ENCODE measurements at places on chromosomes 3 and 15.

DNA sequence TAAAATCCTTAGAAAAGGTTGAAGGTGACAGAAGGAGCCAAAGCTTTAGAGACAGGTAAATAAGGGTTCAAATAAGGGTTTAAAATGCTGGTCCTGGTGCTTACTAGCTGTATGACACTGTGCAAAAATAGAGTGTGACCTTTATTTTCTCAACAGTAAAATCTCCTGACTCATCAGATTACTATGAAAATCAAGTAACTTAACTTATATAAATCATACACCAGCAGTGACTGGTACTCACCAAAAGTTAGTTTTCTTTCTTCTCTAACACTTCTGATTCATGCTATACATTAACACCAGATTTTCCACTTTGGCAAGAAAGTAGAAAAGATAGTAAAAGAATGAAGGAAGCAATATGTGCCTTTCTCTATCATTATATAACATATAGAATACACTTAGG, 205.9 kb upstream of the GBE1 start:
- no peak for DNase-seq

DNA sequence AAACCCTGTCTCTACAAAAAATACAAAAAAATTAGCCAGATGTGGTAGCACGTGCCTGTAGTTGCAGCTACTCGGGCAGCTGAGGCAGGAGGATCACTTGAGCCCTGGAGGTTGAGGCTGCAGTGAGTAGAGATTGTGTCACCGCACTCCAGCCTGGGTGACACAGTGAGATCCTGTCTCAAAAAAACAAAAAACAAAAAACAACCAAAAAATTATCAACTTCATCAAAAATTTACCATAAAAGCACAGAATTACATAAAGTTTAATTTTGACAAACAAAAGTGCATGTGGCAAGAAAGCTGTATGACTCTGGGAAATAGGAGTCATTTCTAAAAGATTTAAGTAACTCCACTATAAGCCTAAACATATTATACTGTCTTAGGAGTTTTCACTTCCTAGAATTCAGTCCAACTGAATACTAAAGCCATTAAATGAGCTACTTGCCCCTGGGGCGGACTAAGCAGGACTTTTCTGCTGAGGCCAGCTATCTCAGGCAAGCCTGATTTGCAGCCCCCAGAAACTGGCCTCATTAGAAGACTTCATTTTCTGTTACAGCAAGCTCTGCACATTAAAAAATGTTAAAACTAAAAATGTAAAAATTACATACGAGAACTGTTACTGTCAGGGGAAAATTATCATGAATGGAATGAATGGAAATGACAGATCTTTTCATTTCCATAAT, 23.0 kb downstream of the HSPBAP1 start:
- no peak for DNase-seq

- peak; percentile 55 for DNase-seq
Observed at GRCh38 chr3:45739991-45740390, 50.8 kb downstream of the SACM1L start.

- peak; percentile 35 for DNase-seq
Observed at GRCh38 chr3:64161481-64161952, 63.7 kb downstream of the PRICKLE2 start.

- no peak for DNase-seq
Observed at GRCh38 chr15:72784456-72784876, 908 bp upstream of the ADPGK start.

DNA sequence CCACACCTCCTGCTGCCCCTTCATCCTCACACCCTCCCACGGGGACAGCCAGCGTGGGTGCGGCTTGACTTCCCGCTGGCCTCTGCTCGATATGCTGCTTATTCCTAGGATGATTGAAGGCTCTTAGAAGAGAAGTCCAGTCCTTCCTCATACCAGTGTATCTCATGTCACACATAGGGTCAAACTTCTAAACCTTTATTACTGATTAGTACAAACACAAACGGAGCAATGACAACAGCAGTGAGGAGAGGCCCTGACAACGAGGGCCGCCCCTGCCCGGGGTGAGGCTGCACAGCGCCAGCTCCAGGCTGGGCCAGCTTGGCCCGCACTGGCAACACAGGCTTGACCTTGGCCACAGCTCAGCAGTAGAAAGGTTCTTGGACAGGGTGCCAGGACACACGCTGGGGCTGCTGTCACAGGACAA, 3.7 kb downstream of the CIB1 start:
- no peak for DNase-seq

DNA sequence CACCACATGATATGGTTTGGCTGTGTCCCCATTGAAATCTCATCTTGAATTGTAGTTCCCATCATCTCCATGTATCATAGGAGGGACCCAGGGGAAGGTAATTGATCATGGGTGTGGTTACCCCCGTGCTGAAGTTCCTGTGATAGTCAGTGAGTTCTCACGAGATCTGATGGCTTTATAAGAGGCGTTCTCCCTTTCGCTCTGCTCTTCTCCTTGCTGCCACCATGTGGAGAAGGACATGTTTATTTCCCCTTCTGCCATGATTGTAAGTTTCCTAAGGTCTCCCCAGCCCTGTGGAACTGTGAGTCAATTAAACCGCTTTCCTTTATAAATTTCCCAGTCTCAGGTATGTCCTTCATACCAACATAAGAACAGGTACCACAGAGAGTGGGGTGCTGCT, 21.9 kb downstream of the OSTN start:
- no peak for DNase-seq

- no peak for DNase-seq
Observed at GRCh38 chr3:41182504-41183059, 16.7 kb upstream of the CTNNB1 start.

GRCh38 chr3:102165367-102165766, 269.4 kb upstream of the ZPLD1 start:
- DNase-seq: no peak

DNA sequence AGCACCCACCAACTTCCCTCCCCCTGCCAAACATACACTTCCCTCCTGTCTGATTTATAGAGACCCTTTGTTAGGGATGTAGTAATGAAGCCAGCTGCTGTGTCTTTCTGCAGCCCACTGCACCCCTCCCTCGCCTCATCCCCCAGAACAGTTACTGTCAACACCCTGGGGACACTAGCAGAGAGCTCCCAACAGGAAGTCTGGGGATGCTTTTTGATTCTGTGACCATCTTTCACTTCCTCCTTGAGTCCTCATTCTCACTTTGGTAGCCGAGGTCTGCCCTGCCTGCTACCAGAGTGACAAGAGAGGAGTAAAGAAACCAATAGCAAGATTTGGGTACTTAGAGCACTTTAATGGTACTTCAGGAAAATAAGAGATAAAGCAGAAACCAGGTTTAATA, 201.6 kb downstream of the SATB1 start:
- no peak for DNase-seq

DNA sequence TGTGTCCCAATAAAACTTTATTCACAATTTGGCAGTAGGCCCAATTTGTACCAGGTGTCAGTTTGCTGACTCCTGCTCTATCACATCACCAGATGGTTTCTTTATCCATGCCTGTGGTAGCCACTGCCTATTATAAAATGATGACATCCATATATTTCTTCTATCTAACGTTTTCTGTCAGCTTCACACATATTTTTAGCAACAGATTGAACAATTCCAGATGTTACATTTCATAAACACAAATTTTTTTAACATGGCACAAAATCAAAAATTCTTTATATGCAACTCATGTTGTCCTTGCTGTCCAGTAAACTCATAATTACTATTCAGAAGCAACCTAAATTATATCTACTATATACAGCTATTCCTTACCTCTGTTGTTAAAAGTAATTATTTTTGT, 1371.6 kb downstream of the NSUN3 start:
- DNase-seq: no peak

GRCh38 chr15:64249883-64250575, 87.2 kb upstream of the PPIB start:
- no peak for DNase-seq

DNA sequence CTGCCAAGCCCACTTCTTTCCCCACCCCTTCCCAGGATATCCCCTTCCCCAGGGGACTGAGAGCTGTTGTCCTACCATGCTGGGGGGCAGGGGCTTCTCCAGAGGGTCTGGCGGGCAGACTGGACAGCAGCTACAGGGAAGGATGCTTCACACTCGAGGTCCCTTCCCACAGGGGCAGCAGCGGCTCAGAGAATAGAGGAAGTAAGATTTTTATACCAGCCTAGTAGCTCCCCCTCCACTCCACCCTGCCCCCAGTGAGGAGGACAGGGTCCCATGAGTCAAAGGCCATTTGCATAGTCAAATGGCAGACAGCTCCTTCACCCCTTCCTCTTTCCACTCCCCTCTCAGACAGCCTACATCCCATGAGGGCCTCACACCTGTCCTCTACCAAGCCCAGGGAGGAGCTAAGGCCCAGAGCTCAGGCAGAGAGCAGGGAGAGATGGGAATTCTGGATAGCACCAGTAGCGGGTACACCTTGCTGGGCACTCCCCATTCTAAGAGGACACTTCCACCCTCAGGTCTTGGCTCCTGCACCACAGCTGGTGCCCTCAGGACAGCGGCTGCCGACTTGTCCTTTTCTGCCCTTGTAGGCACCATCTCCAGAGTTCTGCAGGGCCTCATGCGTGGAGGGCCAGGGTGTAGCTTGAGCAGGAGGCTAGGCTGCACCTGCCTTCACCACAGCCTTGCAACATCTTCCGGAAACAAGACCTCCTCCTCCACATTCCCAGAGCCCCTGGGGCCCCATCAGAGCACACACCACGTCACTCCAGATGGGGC, at the start of gene TLR9:
Gene TLR9, minus strand, starts transcription at position 194 of the 777 bp plus-strand sequence. Its CDS starts 116 bp downstream, at position 78.
- no peak for DNase-seq

DNA sequence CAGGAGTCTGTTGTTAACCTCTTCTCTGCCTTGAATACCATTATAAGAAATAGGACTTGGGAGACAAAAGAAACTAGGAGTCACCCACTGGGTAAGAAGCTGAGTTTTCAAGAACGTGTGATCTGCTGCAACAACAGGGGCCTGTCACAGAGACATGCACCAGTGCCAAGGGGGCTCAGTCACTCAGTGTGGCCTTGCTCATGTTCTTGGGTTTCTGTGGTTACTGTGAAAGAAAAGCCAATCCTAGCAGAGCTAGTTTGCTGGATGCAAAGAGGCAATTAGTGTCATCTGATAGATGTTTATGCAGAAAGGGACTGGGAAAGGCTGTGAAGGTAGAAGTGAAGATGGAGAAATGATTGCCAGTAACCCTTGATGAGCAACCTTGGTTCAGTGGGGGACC, 126.3 kb downstream of the IQCH start:
- no peak for DNase-seq

GRCh38 chr15:63256433-63257274, 20.8 kb upstream of the APH1B start:
- DNase-seq: peak; percentile 68

GRCh38 chr3:155549087-155549486, 195.8 kb downstream of the PLCH1 start:
- DNase-seq: no peak

DNA sequence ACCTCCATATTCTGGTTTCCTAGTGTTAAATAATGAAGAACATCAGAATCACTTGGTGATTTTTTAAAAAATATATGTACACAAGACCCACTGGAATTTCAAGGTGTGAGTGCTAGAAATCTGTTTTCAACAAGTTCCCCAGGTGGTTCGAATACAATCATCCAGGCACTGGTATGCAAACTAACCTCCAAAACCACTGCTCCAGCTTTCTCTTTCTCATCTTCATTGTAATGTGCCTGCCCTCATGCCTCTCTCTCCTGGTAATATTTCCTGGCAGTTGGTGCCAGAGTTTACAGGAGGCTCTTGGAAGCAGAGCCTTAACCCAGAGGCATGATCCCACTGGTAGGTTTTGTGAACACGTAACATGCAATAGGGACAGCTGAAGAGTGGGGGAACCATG, 163.1 kb upstream of the MANF start:
- no peak for DNase-seq
